Vagina (tissue), 2 donors: ENCODE measurements at places on chromosomes 6 and 20.
A peak's percentile ranks its signal among the peaks of the same experiment; 100 is the strongest.

DNA sequence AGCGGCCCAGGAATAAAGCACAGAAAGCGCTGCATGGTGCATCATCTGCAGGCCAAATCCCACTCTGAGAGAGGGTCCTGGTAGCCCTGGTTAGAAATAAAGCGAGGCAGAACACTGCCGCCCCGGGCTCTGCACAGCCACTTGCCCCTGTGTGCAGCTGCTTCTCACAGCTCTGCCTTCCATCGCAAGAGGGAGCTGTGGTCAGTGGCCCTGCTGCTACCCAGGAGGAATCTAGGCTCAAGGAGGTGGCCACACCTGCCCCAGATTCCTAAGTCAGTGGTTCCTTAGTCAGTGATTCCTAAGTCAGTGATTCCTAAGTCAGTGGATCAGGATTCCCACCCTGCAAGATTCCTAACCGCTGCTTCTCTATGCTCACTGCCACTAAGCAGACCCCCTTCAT lies 8.8 kb downstream of the CDH4 start:
- no peak for DNase-seq

- no peak for DNase-seq
Observed at GRCh38 chr6:33433544-33434191, 13.8 kb downstream of the SYNGAP1 start.

GRCh38 chr20:50331469-50332363 lies 141.1 kb downstream of the CEBPB start:
- DNase-seq, result no peak

GRCh38 chr20:51460569-51461265 lies 81.8 kb downstream of the NFATC2 start:
- DNase-seq, result no peak

GRCh38 chr6:37696841-37697662 lies 631 bp downstream of the MDGA1 start:
- DNase-seq, result no peak

- no peak for DNase-seq
Observed at GRCh38 chr20:59817406-59817805, 116.0 kb downstream of the SYCP2 start.

GRCh38 chr6:2517855-2518473 lies 232.8 kb downstream of the MYLK4 start:
- DNase-seq, result no peak

- DNase-seq, result no peak
Observed at GRCh38 chr20:3541887-3542721, 71.3 kb downstream of the ATRN start.

DNA sequence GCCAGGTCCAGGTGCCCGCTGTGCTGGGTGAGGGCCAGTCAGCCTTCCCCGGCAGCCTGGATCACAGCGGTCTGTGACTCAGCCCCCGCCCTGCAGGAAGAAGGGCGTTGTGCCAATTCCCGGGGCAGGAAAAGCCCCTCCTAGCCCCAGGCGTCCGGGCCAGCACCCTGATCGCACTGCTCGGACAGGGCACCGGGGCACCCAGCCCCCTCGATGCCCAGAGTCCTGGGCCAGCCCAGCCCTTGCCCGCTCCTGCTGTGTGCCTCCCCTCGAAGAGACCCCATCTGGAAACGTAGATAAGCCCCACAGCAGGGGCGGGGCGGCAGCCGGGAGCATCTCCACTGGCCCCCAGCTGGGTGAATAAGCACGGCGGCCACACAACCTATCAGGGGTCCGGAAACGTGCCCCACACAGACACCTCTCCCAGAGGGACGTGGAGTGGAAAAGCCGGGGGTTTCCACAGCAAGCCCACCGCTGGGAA lies 9.9 kb downstream of the LAMA5 start:
- DNase-seq, result no peak

GRCh38 chr6:10633216-10633615 lies 61.2 kb downstream of the C6orf52 start:
- no peak for DNase-seq

GRCh38 chr20:15162079-15162647 lies 824.8 kb upstream of the FLRT3 start:
- no peak for DNase-seq

DNA sequence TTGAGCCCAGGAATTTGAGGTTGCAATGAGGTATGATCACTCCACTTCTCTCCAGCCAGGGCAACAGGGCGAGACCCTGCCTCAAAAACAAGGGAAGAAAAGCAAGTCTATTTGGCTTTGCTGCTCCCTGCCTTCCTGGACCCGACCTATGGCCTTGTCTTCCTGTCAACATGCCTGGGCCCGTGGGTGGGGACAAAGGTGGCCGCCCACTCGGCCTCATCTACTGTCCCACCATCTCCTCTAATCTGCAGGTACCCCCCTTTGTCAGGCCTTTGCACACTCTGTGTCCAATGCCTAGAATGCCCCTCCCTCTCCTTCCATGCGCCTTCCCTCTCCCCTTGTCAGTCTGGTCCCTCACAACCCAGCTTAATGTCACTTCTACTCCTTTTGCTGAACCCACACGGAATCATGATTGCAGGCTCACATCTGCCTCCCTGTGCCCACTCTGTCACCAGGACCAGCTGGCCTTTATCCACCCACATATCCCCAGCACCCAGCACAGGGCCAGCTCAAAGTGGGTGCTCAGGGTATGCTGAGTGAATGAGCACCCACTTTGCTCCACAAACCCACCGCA lies 40.3 kb downstream of the MDFI start:
- DNase-seq, result no peak

DNA sequence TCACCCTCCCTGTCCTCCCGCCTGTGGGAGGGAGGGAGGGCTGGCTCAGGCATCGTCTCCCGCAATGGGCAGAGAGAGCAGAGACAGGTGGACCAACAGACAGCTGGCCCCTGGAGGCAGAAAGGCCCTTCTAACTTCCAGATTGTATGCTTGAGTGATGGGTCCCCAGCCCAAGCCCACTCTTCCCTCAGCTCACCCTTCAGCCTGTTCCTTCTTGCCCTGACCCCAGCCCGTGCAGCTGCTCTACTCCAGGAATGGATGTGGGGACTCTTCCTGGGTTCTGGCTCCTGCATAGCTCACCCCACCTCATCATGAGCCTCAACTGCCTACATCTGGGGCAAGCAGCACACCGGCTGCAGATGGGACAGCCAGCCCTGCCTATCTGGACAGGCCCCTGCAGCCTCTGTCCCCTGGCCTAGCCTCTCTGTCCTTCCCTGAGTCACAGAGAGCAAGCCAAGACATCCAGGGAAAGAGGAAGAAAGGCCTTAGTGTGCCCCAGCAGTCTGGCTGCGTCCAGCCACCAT lies 11.5 kb upstream of the SLC22A7 start:
- DNase-seq, result no peak

GRCh38 chr6:128167552-128167951 lies 266.7 kb upstream of the THEMIS start:
- no peak for DNase-seq

DNA sequence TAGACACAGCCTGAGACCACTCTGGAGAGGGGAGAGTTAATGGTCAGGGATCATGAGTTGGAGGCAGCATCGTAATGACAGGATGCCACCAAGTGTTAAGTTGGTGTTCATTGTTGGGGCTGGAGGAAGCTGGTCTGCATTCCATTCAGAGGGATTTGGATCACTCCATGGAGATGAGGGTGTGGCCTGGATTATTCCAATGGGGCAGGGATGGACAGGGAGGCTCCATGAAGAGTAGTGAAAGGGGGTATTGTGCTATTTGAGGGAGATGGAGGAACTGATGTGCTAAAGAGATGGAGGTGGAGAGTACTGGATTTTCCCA lies 1.1 kb downstream of the SAPCD1 start:
- no peak for DNase-seq

DNA sequence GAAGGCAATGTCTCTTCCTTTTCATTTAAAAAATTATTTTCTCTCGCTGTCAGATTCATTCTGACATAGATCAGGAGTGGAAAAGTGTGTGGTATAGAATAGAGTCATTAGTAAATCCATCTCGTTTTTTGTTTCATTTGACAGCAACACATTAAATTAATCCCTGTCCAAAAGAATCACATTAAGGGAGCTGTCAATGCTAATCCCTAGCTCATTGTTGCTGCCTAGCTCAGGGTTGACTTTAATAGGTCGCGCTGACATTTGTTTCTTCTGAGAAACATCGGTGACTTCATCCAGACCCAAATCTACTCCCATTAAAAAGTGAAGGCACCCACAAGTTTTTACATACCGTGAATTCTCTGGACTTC lies 25.4 kb upstream of the MAP3K7 start:
- DNase-seq, result no peak

GRCh38 chr20:23971310-23971709 lies 17.3 kb downstream of the GGTLC1 start:
- DNase-seq, result no peak

GRCh38 chr6:16670183-16670582 lies 91.1 kb downstream of the ATXN1 start:
- no peak for DNase-seq

GRCh38 chr6:53300656-53301551 lies 47.8 kb downstream of the ELOVL5 start:
- no peak for DNase-seq

- no peak for DNase-seq
Observed at GRCh38 chr6:12313992-12314589, 23.9 kb downstream of the EDN1 start.

- no peak for DNase-seq
Observed at GRCh38 chr20:8223091-8223870, 91.2 kb downstream of the PLCB1 start.

GRCh38 chr6:16128759-16129622 lies at the start of gene MYLIP:
Gene MYLIP (plus strand): TSS chr6:16129086. CDS start chr6:16129323, 237 bp downstream.
- DNase-seq, result peak; percentile 97

DNA sequence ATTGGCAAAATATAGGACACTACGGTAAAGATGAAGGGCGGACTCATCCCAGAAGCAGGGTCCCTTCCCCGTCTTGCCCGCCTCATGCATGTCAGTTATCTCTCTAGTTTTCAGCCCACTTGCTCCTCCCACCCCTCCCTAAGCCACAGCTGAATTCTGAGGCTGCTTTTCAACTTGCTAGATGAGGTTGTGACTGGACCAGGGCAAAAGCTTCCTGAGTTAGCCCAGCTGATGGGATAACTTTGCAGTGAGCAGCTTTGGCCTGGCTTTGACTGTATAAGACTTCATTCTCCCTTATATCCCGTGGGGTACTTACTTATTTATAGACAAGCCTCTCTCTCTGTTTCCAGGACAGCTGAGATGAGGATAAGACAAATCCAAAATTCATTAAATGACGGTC lies 23.2 kb downstream of the GHRH start:
- no peak for DNase-seq

- DNase-seq, result no peak
Observed at GRCh38 chr6:101607111-101607690, 213.7 kb downstream of the GRIK2 start.

DNA sequence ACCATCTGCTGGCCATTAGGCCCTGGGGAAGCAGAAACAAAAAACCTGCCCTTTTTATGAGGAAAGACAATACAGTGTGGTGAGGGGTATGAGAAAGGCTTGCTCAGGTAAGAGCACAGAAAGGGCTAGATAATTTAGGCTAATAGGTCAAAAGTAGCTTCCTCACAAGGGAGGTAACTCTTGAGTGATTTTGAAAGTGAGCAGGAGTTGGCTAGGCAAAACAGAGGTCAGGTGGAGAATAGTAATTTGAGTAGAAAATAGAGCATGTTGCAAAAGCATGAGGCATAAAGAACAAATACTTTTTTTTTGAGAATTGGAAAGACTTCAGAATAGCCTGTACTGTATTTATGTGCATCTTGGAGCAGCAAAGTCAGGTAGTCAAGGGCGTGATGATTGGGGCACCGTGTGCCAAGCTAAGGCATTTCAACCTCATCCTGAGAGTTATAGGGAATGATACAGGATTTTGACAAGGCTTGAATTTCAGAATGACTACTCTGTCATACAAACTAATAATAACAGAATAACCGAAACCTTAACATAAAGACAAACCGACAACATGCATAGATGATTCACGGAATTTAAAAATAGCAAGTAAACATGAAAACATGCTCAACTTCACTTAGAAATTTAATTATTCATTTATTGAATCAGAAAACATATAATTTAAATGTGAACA lies 123.0 kb upstream of the ENPP5 start:
- DNase-seq, result no peak

DNA sequence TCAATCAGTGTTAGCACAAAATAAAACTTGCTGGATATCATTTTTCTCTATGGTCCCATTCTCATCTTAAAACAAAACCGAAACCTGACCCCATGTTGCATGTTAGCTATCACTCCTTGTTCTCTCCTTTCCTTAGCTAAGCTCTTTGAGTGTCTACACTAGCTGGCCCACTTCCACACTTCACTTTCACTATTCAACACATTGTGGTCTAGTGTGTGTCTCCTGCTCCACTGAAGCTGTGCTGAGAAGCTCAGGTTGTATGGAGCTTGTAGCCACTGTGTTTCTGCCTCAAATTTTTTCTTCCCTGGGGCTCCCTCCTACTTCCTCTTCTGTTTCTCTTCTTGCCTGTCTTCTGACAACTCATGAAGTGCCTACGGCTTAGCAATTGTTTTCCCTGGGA lies 223.0 kb downstream of the NKAIN2 start:
- DNase-seq, result no peak

GRCh38 chr6:48429610-48430009 lies 318.6 kb upstream of the PTCHD4 start:
- DNase-seq, result no peak

DNA sequence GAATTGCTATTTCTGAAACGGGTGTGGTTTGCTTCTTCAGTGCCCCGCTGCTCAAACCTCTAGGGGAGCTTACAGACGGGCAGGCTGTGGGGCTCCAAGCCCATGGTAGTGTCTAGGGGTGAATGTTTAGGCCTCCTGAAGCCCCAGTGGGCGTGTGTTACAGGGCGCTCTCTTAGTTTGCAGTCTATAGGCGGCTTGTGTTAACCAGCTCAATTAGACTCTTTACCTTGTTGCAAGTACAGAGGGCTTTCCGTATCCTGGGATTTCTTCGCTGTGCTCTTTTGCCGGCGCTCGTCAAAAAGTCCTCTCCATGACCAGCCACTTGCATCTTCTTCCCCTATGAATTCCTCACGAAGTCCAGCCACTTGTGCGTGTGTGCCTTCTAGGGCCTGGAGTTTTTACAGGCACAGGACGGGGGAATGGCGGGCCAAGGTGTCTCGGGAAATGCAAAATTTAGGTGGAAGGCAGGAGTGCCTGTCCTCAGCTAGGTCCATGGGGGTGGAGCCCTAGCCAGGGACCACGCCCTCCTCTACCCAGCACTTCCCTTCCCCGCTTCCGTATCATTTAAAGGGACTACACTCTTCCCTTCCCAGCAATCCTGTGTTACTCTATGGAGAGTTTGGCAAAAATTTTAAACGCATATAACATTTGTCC lies 94.5 kb downstream of the HTR1B start:
- DNase-seq, result no peak

GRCh38 chr6:73364121-73364520 lies 1.7 kb downstream of the KHDC3L start:
- DNase-seq, result no peak

DNA sequence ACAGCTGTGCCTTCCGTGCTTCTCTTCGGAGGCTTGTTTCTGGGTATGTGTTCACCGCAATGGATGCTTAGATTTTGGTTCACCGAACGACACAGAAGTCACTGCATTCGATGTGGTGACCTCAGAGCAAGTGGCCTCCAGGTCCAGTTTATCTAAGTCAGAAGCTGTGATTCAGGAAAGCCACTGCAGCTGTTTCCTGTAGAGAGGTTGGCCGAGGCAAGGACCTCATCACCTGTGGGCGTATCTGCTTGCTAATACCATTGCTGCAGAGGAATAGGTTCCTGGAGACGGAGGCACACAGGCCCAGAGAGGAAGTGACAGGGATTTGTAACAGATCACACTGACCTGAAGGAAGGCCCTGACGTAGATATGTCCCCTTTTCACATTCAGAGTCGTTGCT lies 82.7 kb downstream of the FARS2 start:
- no peak for DNase-seq
